ENCODE measurements at places on chromosomes 12 and 14.
A peak's percentile ranks its signal among the peaks of the same experiment; 100 is the strongest.

GRCh38 chr12:26791301-26791791, 41.6 kb downstream of the ITPR2 start:
- DNase-seq = peak; percentile 50

GRCh38 chr12:10853776-10854175, 4.5 kb upstream of the PRR4 start:
- no peak for DNase-seq

- no peak for DNase-seq
Measured at GRCh38 chr12:104648756-104649155, 192.0 kb downstream of the CHST11 start.

DNA sequence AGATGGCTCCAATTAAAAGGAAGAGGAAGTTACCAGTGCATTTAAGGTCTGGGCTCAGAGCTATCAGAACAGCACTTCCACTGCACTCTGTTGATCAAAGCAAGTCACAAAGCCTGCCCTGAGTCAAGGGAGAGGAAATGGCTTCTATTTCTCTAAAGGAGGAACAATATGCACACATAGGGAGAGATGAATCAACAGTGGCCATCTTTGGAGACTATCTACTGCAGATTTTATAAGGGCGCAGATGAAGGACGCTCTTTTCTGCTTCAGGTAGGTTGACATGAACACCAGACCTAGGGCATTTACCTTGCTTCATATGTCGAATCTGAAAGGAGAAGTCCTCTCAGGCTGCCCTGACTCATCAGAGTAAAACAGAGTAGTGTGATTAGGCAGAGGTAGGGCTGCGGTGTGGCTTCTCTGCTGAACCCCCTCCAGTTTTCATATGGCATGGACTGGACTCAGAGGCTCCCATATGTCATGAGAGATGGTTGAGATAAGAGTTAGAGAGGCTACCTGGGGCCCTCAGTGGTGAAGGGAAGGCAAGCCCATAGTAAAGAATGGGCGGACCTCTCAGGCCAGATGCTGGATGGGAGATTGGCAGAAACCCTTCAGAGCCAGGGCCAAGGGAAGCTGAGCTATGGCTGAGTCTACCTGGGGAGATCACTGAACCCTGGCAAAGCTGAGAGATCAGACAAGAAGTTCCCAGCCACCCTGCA, 84.4 kb downstream of the ARF6 start:
- DNase-seq = no peak

DNA sequence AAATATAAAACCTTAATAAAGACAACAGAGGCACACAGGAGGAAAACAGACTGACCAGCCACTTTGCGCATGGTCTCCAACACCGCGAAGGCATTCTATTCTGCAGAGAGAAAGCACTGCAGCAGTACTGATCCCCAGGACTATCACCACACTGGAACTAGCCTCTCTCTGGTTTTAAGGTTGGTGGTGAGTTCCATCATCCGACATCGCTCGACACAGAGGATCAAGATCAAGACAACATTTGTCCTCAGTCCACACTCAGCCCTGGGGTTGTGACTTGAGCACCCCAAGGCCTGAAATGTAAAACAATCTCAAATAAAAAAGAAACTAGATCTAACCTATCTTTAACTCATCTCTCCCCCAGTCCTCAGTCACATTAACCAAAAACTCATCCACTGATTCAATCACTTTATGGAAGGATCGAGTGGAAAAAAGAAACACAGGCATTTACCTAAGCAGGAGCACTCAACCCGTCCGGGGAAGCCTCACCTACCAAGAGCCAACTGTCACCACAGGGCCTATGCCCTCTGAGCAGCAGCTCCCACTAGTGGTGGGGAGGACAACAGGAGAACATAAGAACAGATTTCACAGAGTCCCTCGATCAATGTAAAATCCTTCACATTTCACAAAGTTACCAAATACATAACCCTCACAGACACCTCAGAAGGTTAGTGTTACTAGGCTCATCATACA, 17.7 kb downstream of the STXBP6 start:
- peak; percentile 13 for DNase-seq

- no peak for DNase-seq
Measured at GRCh38 chr14:50524731-50525515, 7.4 kb downstream of the MAP4K5 start.

DNA sequence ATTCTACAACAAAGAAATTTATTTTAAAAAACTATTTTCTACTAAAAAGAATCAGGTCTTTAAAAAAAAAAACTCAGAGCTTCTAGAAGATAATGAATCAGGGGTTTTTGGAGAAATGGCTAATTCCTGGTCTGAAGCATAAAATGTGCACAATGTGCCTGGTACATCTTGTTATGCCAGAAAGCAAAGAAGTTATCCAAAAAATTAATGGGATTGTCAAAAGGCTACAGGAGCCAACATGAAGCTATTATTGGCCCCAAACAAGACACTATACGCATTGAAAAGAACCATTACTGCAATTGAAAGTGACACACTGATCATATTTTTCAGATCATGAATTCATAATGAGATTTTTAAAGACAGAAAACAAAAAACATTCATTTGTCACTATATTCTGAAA, 19.3 kb upstream of the TUBA1A start:
- DNase-seq = no peak

DNA sequence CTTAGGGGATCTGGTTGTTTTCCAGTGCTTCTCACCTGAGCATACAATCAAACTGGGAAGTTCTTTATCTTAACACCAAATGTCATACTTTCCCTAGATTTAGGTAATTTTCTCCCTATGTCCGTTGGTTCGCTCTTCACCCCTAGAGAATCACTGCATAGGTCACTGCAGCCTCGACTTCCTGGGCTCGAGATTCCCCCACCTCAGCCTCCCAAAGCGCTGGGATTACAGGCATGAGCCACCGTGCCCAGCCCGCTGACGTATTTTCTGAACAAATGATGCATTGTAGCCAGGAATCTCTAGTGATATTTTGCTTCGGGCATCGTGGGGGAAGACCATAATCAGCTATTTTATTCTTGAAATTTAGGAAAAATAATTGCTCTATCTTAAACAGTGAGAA, 1.1 kb upstream of the RPL41 start:
- peak; percentile 20 for DNase-seq
